Activated T-helper 2 cell treated with anti-CD3 and anti-CD28 coated beads, Interferon-gamma antibody, Interleukin-2, Interleukin-4, amounts not matched to agents 10 μg/mL and 5 μg/mL and 100 μg/mL, durations not matched to agents 14 hours and 24 hours and 36 hours (primary cell): ENCODE measurements at places on chromosomes 5 and 9.

GRCh38 chr5:143495821-143496275 lies 92.4 kb upstream of the NR3C1 start:
- DNase-seq, result no peak
- H3K4me3 ChIP-seq, result no peak overlapping the region
- H3K27ac ChIP-seq, result no peak overlapping the region
- H3K4me1 ChIP-seq, result peaks cover 2% of the 10 kb centered on the region

- no peaks in the 10 kb centered on the region for H3K27me3 ChIP-seq
- peak overlapping the region; percentile 79 for H3K4me3 ChIP-seq
- H3K36me3 ChIP-seq, result peaks cover 16% of the 10 kb centered on the region
Measured at GRCh38 chr5:143354025-143354424, 49.5 kb downstream of the NR3C1 start.

DNA sequence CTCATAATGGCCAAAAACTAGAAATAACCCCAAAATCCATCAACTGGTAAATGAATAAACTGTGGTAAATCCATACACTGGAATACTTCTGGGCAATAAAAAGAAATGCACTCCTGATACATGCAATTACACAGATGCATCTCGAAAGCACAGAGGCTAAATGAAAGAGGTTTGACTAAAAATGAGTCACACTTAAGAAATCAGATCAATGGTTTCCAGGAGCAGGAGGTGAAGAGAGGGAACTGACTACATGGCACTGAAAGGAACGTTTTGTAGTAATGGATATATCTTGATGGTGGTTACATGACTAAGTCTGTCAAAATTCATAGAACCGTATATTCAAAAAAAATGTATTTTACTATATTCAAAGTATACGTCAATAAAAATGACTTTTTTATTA lies 42.4 kb downstream of the STRBP start:
- no peaks in the 10 kb centered on the region for H3K27me3 ChIP-seq
- peaks cover 26% of the 10 kb centered on the region for H3K4me1 ChIP-seq
- DNase-seq, result no peak
- H3K36me3 ChIP-seq, result no peaks in the 10 kb centered on the region
- H3K27ac ChIP-seq, result peak overlapping the region; percentile 69

- peaks cover 14% of the 10 kb centered on the region for H3K27me3 ChIP-seq
- no peak overlapping the region for H3K27ac ChIP-seq
- DNase-seq, result no peak
- no peaks in the 10 kb centered on the region for H3K36me3 ChIP-seq
- peaks cover 16% of the 10 kb centered on the region for H3K4me1 ChIP-seq
- no peak overlapping the region for H3K4me3 ChIP-seq
Measured at GRCh38 chr5:14109771-14110170, 33.4 kb upstream of the TRIO start.

GRCh38 chr9:112699230-112699629 lies 18.7 kb downstream of the INIP start:
- no peak overlapping the region for H3K27ac ChIP-seq
- DNase-seq, result no peak
- no peak overlapping the region for H3K4me3 ChIP-seq
- H3K27me3 ChIP-seq, result no peaks in the 10 kb centered on the region
- peaks cover 46% of the 10 kb centered on the region for H3K36me3 ChIP-seq

DNA sequence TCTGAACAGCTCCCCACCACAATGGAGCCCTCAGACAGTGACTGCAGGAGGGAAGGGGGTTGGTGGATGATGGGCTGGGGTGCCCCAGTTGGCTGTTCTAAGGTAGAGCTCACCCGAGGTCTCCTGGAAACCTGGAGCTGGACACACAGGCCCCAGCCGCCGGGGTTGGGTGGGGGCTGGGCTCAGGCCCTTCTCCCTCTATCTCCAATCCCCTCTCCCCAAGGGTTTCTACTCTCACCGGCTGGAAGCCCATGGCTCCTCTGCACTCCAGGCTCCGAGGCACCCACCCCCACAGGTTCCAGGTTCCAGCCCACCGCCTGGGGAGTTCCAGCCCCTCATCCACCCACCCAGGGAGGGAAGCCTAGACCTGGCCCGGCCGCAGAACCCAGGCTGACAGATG lies 766 bp downstream of the NR5A1 start:
- H3K4me3 ChIP-seq, result no peak overlapping the region
- H3K27me3 ChIP-seq, result peaks cover 21% of the 10 kb centered on the region
- peaks cover 4% of the 10 kb centered on the region for H3K4me1 ChIP-seq
- peaks cover 3% of the 10 kb centered on the region for H3K36me3 ChIP-seq
- no peak for DNase-seq

DNA sequence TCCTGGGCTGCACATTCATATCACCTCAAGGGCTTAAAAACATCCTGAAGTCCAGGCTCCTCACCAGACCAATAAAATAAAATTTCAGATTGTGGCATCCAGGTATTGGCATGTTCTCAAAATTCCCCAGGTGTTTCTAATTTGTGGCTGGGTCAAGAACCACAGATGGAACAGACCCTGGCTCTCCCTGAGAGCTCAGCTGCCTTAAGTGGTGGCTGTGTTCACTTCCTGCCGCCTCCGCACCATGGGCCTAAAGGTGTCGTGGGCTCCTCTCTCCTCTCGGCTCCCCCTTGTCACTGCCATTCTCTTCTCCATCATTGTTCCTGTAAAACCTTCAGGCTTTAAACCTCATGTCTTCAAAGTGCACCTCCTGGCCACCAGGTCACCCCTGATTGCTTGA lies 17.8 kb upstream of the CCNJL start:
- H3K36me3 ChIP-seq, result no peaks in the 10 kb centered on the region
- DNase-seq, result no peak
- H3K27ac ChIP-seq, result no peak overlapping the region

- DNase-seq, result no peak
- H3K4me1 ChIP-seq, result no peaks in the 10 kb centered on the region
- H3K36me3 ChIP-seq, result no peaks in the 10 kb centered on the region
Measured at GRCh38 chr5:30197662-30198061, 995.8 kb upstream of the CDH6 start.

DNA sequence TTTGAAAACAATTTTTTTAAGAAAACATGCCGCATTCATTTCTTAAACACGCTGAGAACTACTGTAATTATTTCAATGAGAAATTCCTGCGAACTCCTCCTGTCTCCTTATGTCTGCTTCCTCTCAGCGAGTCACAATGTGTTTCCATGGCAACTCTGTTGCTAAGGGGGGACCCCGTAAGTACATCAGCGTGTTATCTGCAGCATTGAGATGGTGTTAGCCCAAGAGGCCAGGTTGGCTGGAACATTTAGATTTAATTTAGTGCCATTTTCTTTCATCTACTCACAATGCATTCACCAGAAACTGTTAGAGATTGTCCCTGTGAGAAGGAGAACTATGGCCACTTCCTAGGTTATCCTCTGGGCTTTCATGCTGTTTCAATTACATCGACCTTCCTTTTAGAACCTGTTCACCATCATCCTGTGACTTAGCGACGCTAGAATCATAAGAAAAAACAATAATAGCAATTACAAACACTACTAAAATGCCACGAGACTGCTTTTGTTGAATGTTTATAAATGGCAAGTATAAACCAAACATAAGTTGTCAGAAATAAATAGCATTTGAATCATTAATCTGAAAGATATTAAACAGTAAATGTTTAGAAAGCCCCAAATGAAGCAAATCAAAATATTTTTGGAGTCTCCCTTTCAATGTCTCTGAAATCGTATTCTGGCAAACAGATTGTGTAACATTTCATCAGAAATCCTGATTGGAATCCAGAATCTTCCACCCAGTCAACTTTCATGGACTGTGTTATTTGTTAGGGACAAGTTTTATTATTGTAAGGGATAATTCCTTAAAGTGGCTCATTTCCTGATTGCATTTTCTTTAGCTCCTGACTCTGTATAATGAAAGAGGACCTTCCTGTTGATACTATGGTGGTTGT lies 39.7 kb upstream of the SHC3 start:
- no peak overlapping the region for H3K27ac ChIP-seq
- H3K4me3 ChIP-seq, result no peak overlapping the region
- DNase-seq, result no peak
- no peaks in the 10 kb centered on the region for H3K4me1 ChIP-seq
- peaks cover 8% of the 10 kb centered on the region for H3K27me3 ChIP-seq
- no peaks in the 10 kb centered on the region for H3K36me3 ChIP-seq

DNA sequence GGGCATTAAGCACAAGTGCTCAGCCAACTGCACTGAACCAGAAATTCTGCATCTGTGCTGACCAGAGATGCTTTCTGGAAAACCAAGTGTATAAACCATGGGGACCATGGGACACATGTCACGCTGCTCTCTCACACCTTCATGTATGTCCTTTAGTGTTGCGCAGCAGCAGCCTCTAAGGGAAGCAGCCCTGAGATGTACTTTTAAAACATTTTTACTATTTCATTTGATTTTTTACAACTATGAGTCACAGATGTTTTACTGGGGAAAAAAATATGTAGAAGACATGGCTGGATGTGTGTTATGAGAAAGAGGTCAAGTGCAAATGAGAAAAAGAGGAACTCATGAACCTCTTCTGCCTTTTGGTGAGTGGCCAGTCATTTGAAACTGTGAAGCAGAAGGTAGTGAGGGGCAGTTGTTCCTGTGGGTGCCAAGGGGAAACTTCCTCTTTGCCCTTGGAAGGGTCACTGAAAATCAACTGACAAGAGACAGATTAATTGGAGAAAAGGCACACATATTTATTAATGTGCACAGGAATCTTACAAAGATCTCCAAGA lies 31.4 kb upstream of the SYK start:
- DNase-seq, result no peak
- no peak overlapping the region for H3K27ac ChIP-seq
- H3K27me3 ChIP-seq, result peaks cover 4% of the 10 kb centered on the region
- no peaks in the 10 kb centered on the region for H3K36me3 ChIP-seq
- H3K4me1 ChIP-seq, result no peaks in the 10 kb centered on the region

- H3K4me1 ChIP-seq, result no peaks in the 10 kb centered on the region
- no peak for DNase-seq
- no peak overlapping the region for H3K27ac ChIP-seq
- peaks cover 45% of the 10 kb centered on the region for H3K27me3 ChIP-seq
Measured at GRCh38 chr9:95365766-95366165, 48.3 kb upstream of the FANCC start.

- H3K4me3 ChIP-seq, result no peak overlapping the region
- H3K27me3 ChIP-seq, result no peaks in the 10 kb centered on the region
- no peaks in the 10 kb centered on the region for H3K36me3 ChIP-seq
- no peaks in the 10 kb centered on the region for H3K4me1 ChIP-seq
- DNase-seq, result no peak
Measured at GRCh38 chr5:91963166-91963565, 580.0 kb upstream of the ARRDC3 start.

- H3K27ac ChIP-seq, result no peak overlapping the region
- H3K27me3 ChIP-seq, result no peaks in the 10 kb centered on the region
- DNase-seq, result peak; percentile 28
- no peak overlapping the region for H3K4me3 ChIP-seq
Measured at GRCh38 chr5:97162045-97162444, 19.6 kb upstream of the LIX1 start.

GRCh38 chr5:1913578-1913977 lies 30.9 kb upstream of the IRX4 start:
- no peaks in the 10 kb centered on the region for H3K27me3 ChIP-seq
- H3K4me1 ChIP-seq, result no peaks in the 10 kb centered on the region
- no peak for DNase-seq
- H3K36me3 ChIP-seq, result no peaks in the 10 kb centered on the region
- no peak overlapping the region for H3K27ac ChIP-seq
- no peak overlapping the region for H3K4me3 ChIP-seq

GRCh38 chr5:44387406-44387805 lies 1.8 kb downstream of the FGF10 start:
- H3K4me1 ChIP-seq, result no peaks in the 10 kb centered on the region
- no peak for DNase-seq
- H3K27ac ChIP-seq, result no peak overlapping the region
- no peaks in the 10 kb centered on the region for H3K36me3 ChIP-seq
- H3K27me3 ChIP-seq, result peaks cover 36% of the 10 kb centered on the region
- no peak overlapping the region for H3K4me3 ChIP-seq

GRCh38 chr9:81540142-81540710 lies 149.1 kb downstream of the TLE1 start:
- no peak overlapping the region for H3K27ac ChIP-seq
- no peaks in the 10 kb centered on the region for H3K4me1 ChIP-seq
- H3K36me3 ChIP-seq, result no peaks in the 10 kb centered on the region
- H3K4me3 ChIP-seq, result no peak overlapping the region

GRCh38 chr9:83342006-83342405 lies 196.2 kb downstream of the FRMD3 start:
- no peak overlapping the region for H3K27ac ChIP-seq
- no peak overlapping the region for H3K4me3 ChIP-seq
- no peak for DNase-seq
- peaks cover 2% of the 10 kb centered on the region for H3K4me1 ChIP-seq
- no peaks in the 10 kb centered on the region for H3K27me3 ChIP-seq
- H3K36me3 ChIP-seq, result no peaks in the 10 kb centered on the region

DNA sequence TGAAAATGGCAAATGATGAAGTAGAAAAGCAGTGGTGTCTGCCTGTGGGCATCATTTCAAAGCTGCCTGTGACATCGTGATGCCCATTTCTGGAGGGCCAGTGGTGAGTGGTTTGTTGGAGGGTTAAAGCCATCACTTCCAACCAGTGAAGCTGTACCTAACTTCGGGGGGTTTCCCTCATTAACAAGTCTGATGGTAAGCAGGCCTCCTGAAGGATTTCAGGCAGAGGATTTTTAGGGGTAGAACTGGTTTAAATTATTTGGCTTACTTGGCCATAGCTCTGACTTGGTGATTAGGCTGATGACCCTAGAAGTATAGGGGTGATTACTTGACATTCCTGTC lies 10.7 kb downstream of the TNFAIP8 start:
- no peak for DNase-seq
- H3K4me3 ChIP-seq, result peak overlapping the region; percentile 72
- peak overlapping the region; percentile 92 for H3K27ac ChIP-seq
- no peaks in the 10 kb centered on the region for H3K27me3 ChIP-seq
- H3K36me3 ChIP-seq, result peaks cover 91% of the 10 kb centered on the region

- no peaks in the 10 kb centered on the region for H3K27me3 ChIP-seq
- no peak overlapping the region for H3K4me3 ChIP-seq
- no peak overlapping the region for H3K27ac ChIP-seq
- no peaks in the 10 kb centered on the region for H3K36me3 ChIP-seq
Measured at GRCh38 chr5:104305602-104306001, 743.0 kb upstream of the NUDT12 start.

DNA sequence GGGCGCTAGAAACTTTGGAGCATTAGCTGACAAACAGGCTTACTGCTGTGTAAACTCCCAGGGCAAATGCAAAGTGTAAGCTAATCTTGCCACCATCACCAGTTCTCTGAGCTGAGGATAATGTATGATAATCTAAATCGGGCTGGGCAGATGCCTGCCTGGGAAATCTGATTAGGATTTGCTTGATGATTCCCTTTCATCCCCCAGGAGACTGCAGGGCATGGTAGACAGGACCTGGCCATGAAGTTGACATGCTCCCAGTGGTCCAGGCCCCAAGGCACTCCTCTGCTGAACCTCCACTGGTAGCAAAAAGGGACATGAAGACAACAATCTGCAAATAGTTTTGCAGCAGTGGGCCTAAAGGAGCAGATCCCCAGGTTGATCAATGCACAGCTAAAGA lies 317.5 kb downstream of the SPOCK1 start:
- no peaks in the 10 kb centered on the region for H3K4me1 ChIP-seq
- H3K4me3 ChIP-seq, result no peak overlapping the region
- DNase-seq, result no peak
- no peak overlapping the region for H3K27ac ChIP-seq
- H3K36me3 ChIP-seq, result no peaks in the 10 kb centered on the region
- no peaks in the 10 kb centered on the region for H3K27me3 ChIP-seq

- H3K4me1 ChIP-seq, result peaks cover 45% of the 10 kb centered on the region
- H3K4me3 ChIP-seq, result peak overlapping the region; percentile 23
- no peak for DNase-seq
- no peaks in the 10 kb centered on the region for H3K27me3 ChIP-seq
Measured at GRCh38 chr9:95852059-95853032, 23.1 kb upstream of the ERCC6L2 start.
